Cortex of kidney (tissue), 1 donor: ENCODE measurements at places on chromosomes 2 and 18.

DNA sequence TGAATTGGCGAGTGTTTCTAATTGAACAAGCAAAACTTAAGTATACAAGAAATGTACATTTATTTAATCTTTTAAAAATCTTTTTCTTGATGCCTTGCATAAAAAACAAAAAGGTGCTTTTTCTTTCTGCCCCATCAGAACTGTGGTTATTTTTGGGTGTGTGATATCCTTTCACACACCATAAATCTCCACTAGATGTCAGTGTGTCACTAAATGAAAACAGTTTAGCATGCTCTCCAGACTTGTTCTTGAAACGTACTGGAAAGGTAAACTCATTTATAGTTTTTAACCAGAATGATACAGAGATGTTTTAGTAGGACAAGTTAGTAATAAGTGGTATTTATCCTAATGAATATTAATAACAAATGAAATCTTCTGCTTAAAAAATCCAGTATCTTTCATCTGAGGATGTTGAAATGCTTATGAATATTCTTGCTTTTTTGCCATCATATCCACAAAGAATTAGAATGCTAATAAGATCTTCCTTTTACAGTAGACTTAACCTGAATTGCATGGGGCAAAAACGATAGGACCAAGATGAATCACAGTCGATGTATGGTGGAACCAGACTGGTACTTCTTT, 96.8 kb downstream of the UBE2E3 start:
- no peak for DNase-seq

DNA sequence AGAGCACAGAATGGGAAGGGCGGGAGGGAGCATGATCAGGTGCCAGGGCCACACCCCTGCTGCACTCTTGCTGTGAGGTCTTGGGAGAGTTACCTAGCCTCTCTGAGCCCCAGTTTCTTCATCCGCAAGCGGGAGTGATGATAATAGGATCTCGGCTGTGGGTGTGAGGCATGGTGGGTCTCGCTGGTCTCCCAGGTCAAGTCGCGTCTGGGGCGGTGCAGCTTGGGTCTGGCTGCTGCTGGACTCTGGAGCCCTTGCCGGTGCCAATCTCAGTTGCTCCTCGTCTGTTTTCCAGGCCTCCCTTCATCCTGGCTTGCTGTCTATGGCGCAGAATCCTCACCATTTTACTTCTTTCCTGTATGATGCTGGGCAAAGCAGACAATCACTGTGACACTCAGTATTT, 130.3 kb upstream of the RAB12 start:
- no peak for DNase-seq

GRCh38 chr2:160373666-160374065, 119.9 kb downstream of the RBMS1 start:
- DNase-seq, result no peak

DNA sequence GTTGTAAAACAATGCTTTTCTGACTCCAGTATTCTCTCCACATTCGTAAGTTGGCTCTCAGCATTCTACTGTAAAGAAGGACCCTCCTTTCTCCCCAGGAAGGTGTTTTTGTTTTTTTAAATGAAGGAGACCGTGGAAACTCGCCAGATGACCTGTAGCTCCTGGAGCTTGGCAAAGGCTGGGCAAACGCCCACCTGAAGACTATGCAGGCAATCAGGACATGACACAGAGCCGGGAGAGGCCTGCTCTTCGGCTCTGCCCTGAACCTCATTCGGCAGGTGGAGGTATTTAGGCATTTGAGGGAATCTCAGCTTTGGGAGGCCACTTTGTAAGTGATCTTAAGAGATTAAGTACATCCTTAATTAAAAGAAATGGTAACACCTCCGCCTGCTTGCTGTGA, 17.4 kb downstream of the CASP10 start:
- no peak for DNase-seq

DNA sequence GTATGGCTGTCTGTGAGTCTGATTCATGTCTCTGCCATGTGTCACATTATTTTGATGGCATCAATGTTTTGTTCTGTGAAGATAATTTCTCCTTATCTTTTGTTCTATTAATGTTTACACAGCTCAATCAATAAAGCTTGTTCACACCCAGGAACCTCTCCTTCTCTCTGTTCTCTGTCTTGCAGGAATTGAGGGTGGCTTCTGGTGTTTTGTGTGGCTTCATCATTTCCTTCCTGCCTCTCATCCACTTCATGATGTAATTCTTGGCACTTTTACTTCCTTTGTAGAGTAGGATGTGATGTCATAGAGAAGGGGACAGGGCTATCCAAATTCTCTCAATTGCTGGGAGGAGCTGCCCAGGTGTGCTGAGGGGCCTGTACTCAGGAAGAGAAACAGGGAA, 27.2 kb downstream of the ASXL3 start:
- no peak for DNase-seq

DNA sequence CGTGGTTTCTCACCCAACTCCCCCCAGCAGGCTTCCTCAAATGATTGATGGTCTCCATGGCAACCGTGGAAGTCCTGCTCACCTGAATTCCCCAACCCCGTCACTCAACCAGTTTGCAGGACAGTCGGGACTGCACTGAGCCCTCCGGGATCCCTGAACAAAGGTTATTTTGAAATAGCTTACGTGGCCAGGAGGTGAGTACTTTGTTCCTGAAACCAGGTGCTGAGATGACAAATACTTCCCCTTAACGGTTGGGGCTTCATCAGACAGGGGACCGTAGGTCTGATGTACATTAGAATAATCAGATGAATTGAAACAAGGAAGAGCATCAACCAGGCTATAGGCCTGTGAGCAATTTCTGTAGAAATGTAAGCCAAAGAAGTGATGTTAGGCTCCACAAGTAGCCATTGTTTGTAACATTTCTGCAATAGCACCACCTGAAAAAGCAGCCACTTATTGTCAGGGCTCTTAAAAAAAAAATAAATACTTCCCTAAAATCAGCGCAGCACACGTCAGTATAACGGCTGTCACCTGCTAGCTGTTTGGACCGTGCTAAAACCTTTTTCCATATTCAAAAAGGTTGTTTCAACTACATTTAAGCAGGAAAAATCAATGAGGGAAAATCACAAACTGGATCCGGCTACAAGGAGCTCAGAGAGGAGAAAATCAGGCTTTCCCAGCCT, 206.4 kb upstream of the ID2 start:
- DNase-seq, result no peak
